ENCODE measurements at places on chromosomes 7 and 10.
A peak's percentile ranks its signal among the peaks of the same experiment; 100 is the strongest.

DNA sequence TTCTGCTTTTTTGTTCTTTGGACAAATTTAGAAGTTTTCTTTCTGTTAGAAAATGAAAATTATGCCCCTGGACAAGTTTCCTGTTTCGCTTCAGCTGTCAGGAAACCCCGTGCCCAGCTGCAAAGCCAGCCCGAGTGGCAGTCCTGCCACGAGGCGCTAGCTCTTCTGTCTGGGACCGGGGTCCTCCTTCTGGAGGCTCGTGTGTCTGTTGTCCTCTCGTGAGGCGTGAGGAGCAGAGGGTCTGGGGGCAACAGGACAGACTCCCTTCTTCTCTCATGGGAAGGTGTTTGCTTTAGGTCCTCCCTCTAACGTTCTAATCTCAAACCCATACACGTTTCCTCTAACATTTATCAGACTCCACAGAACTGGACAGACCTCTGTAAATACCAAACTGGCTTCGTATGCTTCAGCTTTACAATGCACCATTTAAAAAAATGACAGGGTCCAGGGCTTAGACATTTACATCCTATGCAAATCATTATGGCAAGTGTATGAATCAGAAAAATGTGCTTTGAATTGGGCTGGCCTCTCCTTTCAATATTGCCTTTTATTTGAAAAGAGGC, 184.5 kb upstream of the SHH start:
- no peak for DNase-seq

GRCh38 chr7:108684629-108685028, 115.0 kb downstream of the DNAJB9 start:
- DNase-seq: no peak

GRCh38 chr7:148772297-148773089, 73.8 kb downstream of the CUL1 start:
- peak; percentile 8 for DNase-seq

- no peak for DNase-seq
These were observed 169.3 kb downstream of the USP6NL start for GRCh38 chr10:11442001-11442773.

DNA sequence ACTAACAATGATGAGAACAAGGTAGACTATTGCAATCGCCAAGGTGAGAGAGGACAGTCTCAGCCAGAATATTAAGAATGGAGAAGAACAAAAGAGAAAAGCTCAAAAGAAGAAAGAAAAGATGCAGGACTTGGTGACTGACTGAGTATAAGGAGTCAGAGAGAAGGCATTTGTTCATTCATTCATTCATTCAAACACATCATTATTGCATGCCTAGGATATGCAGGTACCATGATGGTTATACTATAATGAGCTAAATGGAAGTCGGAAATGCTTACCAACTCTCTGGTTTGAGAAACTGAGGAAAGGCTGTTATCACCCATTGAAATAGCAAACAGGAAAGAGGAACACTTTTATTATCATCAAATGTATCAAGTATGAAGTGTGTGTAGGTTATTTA, 180.7 kb downstream of the IMMP2L start:
- DNase-seq: no peak

- DNase-seq: no peak
These were observed 16.6 kb downstream of the JAZF1 start for GRCh38 chr7:28163949-28164348.

GRCh38 chr7:1664711-1665548, 5.1 kb upstream of the ELFN1 start:
- DNase-seq: no peak

- DNase-seq: no peak
These were observed 401 bp downstream of the LRRC27 start for GRCh38 chr10:132332433-132332754.

GRCh38 chr7:620056-620455, 100.4 kb upstream of the PDGFA start:
- no peak for DNase-seq

DNA sequence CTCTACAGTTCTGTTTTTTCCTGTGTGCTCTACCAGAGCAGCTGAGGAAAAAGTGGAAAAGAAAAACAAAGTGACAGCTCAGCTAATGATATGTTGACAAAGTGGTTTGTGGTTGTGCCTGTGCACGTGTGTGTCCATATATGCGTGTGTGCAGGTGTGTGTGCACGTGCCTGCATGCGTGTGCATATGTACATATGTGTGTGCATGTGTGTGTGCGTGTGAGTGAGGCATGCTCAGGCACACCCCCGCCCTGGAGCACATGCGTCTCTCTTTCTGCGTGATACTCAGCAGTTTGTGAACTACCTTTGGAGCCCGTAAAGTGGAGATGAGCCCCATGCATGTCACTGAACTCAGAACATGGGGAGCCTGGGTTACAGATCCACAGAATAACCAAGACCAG, 84.5 kb upstream of the GPR26 start:
- no peak for DNase-seq
